ENCODE measurements at places on chromosomes 6 and 20.

DNA sequence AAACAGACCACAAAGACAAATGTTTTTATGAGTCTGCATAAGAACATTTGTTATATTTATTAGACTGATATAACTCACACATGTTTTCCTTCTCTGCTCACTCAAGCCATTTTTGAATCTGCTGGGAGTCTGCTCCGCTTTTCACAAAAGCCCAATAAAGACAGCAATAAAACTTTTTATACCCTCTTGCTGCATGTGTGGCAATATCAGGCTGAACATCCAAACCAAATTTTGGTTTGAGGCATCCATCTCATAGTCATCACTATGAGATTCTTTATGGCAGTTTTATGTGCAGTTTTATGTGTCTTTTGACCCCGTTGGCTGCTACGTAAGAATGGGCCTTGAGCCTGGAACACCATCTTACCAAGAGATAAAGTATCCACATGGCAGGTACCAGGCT lies 1276.8 kb upstream of the ADGRB3 start:
- DNase-seq, result no peak

DNA sequence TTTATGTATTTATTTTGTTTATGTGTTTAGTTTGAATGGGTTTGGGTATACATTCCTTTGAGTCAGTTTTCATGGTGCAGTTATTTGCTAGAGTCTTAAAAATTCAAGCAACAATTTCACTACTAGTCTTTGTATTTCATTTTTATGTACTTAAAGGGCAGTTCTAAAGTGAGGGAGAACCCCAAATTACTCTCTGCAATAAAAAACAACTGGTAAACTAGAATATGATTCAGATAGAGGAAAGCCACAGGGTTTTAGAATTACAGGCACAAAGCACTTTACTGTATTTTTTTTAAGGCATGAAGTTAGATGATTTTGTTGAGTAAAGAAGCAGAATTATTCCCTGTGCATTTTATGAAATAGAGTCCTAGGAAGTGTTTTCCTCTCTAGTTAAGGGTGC lies 183.3 kb downstream of the ARID1B start:
- no peak for DNase-seq

DNA sequence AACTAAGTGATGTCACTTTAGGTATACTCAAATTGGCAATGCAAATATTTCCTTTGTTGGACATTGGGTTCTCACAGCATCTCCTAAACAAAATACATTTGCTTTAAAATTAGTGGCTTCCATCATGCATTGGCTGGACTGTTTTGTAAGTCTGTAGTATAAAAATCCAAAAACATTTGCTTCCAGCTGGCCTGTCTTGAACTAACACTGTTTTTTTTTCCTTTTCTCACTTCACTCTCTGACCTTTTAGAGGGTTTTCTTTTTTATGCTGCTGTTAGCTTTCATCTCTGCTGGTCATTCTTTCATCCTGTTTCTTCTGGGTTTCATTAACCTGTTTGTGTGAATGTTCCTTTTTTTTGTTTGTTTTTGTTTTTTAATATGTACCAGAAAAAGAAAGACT lies 121.7 kb upstream of the MLIP start:
- no peak for DNase-seq

- DNase-seq, result no peak
Observed at GRCh38 chr6:37050045-37050853, 44.8 kb downstream of the FGD2 start.

GRCh38 chr20:19081937-19082336 lies 130.5 kb upstream of the SLC24A3 start:
- DNase-seq, result no peak

- no peak for DNase-seq
Observed at GRCh38 chr6:164133095-164133494, 718.6 kb downstream of the QKI start.

DNA sequence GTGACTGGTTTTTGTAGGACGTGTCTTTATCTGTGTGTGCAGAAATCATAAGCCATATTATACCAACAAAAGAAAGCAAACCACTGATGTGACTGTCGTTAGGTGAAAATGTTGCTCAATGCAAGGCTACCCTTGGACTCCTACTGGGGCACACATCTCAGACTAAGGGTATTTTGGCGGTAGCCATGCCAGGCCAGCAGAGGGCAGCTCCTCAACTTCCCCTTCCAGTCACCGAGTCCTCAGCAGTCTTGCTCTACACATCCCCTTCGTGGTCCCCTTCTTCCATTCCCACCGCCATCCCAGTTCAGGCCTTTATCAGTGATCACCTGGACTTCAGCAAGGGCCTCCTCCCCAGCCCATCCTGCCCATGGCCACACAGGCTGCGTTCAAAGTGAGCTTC lies 113.7 kb upstream of the GGTLC1 start:
- no peak for DNase-seq

- no peak for DNase-seq
Observed at GRCh38 chr20:24797113-24797512, 152.0 kb upstream of the CST7 start.

DNA sequence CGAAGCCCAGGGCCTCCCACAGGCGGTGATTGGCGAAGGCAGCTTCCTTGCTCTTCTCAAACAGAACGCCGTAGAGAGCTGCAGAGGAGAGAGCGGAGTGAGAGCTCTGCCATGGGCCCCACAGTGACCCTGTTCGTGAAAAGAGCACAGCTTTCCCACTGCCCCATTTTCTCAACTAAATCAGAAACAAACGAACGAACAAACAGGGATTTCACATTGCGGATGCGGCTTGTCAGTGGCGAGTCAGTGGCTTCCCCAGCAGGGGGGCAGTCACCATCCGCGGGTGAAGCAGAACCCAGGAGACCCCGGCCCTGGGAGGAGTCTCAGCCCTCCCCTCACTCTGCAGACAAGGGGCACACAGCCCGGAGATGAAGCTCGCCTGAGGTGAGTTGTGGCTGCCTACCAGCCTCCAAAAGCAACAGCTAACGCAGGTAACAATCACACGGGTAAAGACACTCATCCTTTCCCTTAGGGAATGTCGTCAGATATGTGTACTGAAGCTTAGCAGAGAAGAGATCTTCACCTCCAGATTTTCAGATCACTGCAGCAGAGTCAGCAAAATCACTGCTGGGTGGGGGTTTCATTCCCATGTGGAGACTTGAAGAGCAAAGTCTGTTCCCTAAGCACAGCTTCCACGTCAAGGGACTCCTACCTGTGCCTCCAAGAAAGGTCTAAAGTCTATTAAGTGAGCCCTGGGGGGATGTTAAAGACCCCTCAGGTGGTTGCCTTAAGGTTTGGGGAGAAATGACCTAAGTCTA lies 51.2 kb upstream of the GPR31 start:
- no peak for DNase-seq

GRCh38 chr6:37259191-37259590 lies 1.2 kb upstream of the TMEM217 start:
- no peak for DNase-seq

DNA sequence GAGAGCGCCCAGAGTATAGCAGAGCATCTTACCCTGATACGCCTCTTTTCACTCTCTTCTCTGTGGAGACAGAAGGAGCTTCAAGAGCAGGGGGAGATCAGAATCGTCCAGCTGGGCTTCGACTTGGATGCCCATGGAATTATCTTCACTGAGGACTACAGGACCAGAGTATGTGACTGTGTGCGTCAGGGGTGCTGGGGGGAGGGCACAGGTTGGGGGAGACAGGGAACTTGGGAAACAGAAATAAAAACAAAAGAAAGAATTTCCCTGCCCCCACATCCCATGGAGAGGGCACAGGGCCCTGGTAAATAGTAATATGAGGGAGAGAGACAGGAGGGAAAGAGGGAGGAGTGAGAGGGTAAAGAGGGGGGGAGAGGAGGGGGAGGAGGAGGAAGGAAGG lies 3.0 kb upstream of the C4A start:
- no peak for DNase-seq

DNA sequence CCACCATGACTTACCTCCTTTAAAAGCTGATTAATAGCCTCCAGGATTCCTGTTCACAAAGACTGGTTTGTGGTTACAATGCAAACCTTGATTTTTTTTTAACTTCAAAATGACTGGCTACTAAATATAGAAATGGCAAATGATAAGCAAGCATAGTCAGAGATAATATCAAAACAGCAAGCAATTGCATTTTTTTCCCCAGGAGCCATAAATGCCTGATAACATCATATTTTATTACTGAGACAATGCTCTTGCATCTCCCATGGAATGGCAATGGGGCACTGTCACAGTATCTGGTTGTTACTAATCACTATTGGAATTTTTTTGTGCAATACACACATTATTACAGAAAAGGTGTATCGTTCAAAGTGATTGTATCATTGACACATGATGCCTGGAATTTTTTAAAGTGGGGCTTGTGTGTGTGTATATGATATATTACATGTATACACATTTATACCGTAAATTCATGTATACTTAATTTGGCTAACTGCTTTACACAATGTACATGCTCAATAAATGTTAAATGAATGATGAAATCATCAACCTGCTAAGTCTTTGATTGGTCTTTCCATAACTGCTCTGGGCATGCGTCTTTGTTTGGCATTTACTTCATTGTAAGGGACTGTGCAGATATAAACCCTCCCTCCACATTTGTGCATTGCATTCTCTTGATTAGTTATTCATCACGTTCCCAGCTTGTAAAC lies 980 bp upstream of the SALL4 start:
- DNase-seq, result no peak

DNA sequence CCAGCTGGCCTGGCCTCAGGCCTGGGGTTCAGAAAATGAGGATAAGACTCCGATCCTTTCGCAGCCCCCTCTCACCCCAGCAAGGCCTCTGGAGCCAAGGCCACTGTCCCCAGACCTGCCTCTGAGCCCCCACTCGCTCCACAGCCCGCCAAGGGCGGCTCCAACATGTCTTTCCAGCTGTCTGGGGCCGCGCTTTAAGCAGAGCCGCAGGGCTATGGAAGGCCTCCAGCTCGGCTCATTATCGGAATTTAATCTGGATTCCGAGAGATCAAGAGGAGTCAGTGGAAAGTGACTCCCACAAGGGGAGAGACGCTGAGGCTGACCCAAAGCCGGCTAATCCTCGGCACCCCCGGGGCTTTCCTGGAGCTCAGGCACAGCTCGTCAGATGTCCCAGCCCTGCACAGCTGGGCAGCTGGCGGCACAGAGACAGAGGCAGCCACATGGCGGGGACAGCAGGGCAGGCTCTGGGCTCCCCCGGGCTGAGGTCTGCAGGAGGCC lies 41.8 kb downstream of the BMP7 start:
- no peak for DNase-seq

DNA sequence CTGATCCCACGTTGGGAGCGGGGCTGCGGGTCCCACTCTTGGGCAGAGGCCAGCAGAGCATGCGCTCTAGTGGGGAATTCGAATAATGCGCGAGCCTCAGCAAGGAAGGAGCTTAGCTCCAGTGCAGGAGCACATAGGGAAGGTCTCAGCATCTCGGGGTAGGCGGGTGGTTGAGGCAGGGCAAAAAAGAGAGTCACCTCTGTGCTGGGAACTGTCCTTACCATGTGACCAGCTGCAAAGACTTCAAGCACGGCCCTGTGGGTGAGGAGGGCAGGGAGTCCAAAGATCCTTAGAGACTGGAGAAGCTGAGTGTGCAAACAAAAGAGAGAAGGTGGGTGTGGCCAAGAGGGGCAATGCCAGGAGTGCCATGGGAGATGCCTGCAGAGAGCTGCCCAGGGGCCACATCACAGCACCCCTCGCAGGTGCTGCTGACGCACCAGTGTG lies 79.2 kb upstream of the CD93 start:
- no peak for DNase-seq

DNA sequence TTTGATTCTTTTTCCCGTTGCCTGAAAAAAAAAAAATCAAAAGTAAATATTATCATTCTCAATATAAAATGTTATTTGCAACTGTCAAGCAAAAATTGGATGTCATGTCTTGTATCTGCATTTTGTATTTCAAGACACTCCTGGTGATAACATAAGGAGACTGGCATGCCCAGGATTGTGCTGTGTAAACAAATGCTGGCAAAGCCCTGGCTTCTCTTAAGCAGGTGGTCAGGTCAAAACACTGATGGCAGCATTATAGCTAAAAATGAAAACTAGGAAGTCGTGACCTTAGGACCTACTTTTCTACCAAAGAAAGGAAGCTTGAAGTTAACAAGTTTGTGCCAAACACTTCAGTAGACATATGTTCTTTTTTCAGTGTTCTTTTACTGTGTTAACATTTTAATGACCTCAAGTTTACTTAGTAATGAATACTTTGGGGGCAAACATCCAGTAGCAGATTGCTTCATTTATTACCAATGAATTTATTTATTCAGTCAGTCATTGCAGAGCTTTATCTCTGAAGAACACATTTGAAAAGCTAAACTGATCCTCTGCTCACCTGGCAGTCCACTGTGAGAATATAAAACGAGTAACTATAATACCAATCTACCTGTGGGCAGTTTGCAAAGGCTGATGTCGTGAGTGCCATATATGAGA lies 243.1 kb upstream of the FLRT3 start:
- no peak for DNase-seq

DNA sequence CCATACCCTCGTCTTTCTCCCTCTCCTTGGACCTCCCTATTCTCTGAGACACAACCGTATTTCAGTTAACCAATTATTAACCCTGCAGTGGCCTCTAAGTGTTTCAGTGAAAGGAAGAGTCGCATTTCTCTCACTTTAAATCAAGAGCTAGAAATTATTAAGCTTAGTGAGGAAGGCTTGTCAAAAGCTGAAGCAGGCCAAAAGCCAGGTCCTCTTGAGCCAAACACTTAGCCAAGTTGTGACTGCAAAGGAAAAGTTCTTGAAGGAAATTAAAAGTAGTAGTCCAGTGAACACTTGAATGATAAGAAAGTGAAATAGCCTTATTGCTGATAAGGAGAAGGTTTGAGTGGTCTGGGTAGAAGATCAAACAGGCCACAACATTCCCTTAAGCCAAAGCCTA lies 58.3 kb downstream of the SNX9 start:
- DNase-seq, result no peak

DNA sequence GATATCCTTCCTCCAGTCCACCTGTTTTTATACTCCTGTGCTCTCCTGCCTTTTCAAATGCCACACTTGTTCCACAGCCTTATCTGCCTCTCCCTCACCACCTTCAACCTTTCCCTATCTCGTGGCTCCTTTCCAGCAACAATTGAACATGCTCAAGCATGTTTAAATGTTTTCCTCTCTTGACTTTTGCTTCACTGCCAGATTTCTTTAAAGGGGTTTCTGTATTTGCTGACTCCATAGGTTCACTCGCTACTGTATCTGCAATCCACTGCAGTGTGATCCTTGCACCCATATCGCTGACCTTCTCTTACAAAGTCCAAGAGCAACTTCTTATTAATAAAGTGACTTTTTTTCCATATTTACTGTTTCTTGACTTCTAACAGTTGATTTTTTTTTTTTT lies 11.2 kb upstream of the GMNN start:
- DNase-seq, result no peak

GRCh38 chr6:37103169-37104039 lies 66.5 kb upstream of the PIM1 start:
- peak; percentile 50 for DNase-seq

GRCh38 chr20:57617079-57617795 lies 3.0 kb downstream of the ZBP1 start:
- DNase-seq, result no peak

- DNase-seq, result peak; percentile 53
Observed at GRCh38 chr6:2245877-2246863, 765 bp upstream of the GMDS start.

GRCh38 chr20:42795111-42795695 lies 394.5 kb downstream of the PTPRT start:
- DNase-seq, result peak; percentile 28

- DNase-seq, result no peak
Observed at GRCh38 chr6:152062476-152062875, 255.0 kb downstream of the ESR1 start.

GRCh38 chr6:35023091-35024000 lies 117.8 kb downstream of the TCP11 start:
- DNase-seq, result no peak

Measured in NCI-H187 treated with DMSO at 0.1 percent for 48 hours (cell line).